ENCODE measurements at places on chromosomes 5 and 9. TPM values are rescaled to one million over a fixed set of nuclear protein-coding genes. Genes with fewer than 3 reads are reported as not detected.

PCDH12 gene
- total RNA-seq, result 2.5 TPM

DNA sequence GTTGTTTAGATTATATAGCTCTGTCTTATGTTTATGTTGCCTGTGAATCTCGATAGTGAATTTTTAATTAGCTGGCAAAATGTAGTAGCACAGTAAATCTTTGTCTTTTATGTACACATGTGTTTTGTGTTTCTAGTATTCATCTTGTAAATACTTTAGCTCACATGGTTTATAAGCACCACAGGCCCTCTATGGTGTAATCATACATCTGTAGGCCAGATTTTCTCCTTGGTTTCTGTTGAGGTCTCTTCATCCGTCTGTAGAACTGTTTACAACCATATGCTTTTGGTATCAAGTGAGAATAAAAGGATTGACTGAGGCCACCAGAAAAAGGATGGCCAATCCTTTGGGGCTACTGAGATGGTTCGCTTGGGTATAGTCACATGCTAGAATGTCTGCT is 45.0 kb downstream of the PRR16 start:
- H3K4me3 ChIP-seq, result no peak overlapping the region
- H3K36me3 ChIP-seq, result no peaks in the 10 kb centered on the region
- H3K27me3 ChIP-seq, result no peaks in the 10 kb centered on the region
- H3K4me1 ChIP-seq, result no peaks in the 10 kb centered on the region
- no peak overlapping the region for H3K27ac ChIP-seq
- no peak for DNase-seq

DNA sequence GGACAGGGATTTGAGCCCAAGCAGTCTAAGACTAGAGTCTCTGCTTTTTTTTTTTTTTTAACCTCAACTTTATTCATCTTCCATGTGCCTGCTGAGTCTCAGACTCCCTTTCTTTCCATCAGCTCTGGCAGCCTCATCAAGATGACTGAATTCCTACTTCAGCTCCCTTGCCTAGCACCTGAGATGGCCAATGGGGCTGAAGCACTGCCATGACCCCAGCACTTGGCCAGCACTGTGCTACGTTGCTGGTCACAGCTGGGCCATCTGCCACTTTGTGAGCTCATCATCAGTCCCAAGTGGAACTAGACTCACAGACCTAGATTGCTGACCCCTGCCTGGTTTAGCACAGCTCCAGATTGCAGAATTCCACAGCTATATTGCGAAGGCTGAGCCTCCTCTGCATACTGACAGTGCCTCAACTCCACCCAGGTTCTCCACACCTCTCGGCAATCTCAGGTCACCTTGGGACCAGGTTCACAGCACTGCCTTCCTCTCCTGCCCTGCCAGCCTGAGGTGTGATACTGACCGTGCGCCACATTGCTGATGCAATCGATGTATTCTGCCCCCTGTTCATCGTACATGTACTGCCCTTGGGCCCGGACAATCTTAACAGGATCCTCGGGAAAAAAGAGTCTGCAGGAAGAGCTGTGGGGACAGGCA is 1.6 kb downstream of the PHYKPL start:
- H3K36me3 ChIP-seq, result peaks cover 9% of the 10 kb centered on the region
- H3K4me3 ChIP-seq, result peak overlapping the region; percentile 81
- H3K27me3 ChIP-seq, result no peaks in the 10 kb centered on the region
- H3K27ac ChIP-seq, result peak overlapping the region; percentile 97
- peaks cover 29% of the 10 kb centered on the region for H3K4me1 ChIP-seq
- DNase-seq, result no peak

GAS1 gene
- 73.4 TPM for total RNA-seq

SLIT3 gene
- 30.0 TPM for total RNA-seq

DNA sequence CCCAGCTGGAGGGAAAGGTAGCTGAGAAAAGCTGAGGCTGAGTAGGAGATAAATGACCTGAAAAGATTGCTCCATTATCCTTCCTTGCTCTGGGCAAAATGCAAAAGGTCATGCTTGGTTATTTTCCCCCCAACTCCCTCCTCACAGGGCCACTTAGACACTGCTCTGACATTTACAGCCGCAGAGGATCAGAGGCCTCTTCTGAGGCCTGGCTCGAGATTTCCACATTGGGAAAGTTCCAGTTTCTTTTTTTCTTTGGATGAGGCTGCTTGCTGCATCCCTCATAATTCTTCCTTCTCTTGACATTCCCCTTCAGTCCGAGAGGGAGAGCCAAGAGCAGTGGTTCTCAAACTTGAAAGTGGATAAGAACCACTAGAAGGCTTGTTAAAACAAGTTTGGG is 60.1 kb upstream of the HSPA9 start:
- no peaks in the 10 kb centered on the region for H3K27me3 ChIP-seq
- peaks cover 16% of the 10 kb centered on the region for H3K4me1 ChIP-seq
- DNase-seq, result peak; percentile 70
- H3K36me3 ChIP-seq, result no peaks in the 10 kb centered on the region

- H3K36me3 ChIP-seq, result no peaks in the 10 kb centered on the region
- DNase-seq, result no peak
- no peak within 1 kb of the TSS for H3K4me3 ChIP-seq
- peaks cover 27% of the 10 kb centered on the region for H3K27me3 ChIP-seq
Measured at GRCh38 chr5:139389701-139390638, at the start of gene MZB1. TSS of gene MZB1 (minus strand) at chr5:139389913. CDS start at chr5:139389856, 57 bp downstream.

- H3K27me3 ChIP-seq, result no peaks in the 10 kb centered on the region
- H3K4me3 ChIP-seq, result no peak overlapping the region
- H3K4me1 ChIP-seq, result no peaks in the 10 kb centered on the region
- no peaks in the 10 kb centered on the region for H3K36me3 ChIP-seq
- no peak overlapping the region for H3K27ac ChIP-seq
Measured at GRCh38 chr9:81874250-81874649, 54.0 kb upstream of the SPATA31D4 start.

PPP2CA gene
- 145 TPM for total RNA-seq

FAM151B gene
- 3.3 TPM for total RNA-seq
